ENCODE measurements at places on chromosomes 5 and 9. TPM values are rescaled to one million over a fixed set of nuclear protein-coding genes. Genes with fewer than 3 reads are reported as not detected.
A peak's percentile ranks its signal among the peaks of the same experiment; 100 is the strongest.

DNA sequence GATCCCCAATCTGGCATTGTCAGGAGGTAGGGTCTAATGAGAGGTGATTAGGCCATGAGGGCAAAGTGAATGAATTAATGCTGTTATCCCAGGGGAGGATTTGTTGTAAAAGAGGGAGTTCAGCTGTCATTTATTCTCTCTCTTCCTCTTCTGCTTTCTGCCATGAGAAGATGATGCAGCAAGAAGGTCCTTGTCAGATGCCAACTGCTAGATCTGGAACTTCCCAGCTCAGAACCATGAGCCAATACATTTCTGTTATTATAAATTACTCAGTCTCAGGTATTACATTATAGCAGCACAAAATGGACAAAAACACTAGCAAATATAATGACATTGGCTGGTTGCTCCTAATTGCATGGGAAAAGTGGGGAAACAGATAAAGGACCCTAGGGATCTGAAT is 15.6 kb upstream of the BICD2 start:
- H3K27me3 ChIP-seq: no peaks in the 10 kb centered on the region
- no peak for DNase-seq
- no peaks in the 10 kb centered on the region for H3K36me3 ChIP-seq
- H3K4me1 ChIP-seq: no peaks in the 10 kb centered on the region
- H3K4me3 ChIP-seq: no peak overlapping the region

DNA sequence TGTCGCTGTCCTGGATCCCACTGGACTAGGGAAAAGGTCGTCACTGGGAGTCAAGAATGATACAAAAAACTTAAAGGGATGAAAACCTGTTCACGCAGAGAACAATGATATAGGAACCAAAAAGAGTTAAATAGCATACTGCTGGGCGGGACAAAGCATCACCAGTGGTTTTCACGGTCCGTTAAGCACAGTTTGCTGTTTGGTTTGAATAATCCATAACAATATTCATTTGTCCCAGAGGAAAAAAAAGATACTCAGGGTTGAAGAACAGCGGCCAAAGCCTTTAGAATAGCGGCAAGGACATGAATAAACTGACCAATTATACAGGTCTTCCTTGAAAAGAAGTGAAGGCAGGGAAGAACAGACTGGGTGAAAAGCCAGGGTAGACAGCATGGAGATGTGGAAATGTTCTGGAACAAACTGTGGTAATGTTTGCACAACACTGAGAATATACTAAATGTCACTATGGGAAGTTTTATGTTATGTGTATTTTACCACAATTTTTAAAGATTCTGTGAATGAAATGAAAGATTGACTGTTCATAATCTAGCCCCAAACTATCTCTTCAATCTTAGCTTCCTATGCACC is 60.8 kb downstream of the MTMR12 start:
- no peak overlapping the region for H3K27ac ChIP-seq
- DNase-seq: no peak
- H3K4me1 ChIP-seq: no peaks in the 10 kb centered on the region

DNA sequence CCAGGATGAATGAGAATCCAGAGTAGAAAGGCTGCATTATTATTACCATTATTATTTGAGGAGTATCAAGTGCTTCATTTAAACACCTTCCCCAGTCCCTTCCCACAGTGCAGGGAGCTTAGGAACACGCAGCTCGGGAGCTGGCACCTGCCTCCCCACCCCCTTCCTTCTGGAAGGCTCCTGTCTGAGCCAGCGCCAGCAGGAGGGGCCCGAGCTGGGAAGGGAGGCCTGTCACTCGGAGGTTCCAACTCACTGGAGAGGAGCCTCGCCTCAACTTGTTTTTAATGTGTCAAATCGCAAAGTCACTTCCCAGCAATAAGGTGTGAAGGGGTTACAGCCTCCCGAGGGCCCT is 156.4 kb upstream of the IRX4 start:
- no peak overlapping the region for H3K4me3 ChIP-seq
- no peak for DNase-seq
- H3K4me1 ChIP-seq: no peaks in the 10 kb centered on the region
- H3K27me3 ChIP-seq: no peaks in the 10 kb centered on the region
- no peak overlapping the region for H3K27ac ChIP-seq

DNA sequence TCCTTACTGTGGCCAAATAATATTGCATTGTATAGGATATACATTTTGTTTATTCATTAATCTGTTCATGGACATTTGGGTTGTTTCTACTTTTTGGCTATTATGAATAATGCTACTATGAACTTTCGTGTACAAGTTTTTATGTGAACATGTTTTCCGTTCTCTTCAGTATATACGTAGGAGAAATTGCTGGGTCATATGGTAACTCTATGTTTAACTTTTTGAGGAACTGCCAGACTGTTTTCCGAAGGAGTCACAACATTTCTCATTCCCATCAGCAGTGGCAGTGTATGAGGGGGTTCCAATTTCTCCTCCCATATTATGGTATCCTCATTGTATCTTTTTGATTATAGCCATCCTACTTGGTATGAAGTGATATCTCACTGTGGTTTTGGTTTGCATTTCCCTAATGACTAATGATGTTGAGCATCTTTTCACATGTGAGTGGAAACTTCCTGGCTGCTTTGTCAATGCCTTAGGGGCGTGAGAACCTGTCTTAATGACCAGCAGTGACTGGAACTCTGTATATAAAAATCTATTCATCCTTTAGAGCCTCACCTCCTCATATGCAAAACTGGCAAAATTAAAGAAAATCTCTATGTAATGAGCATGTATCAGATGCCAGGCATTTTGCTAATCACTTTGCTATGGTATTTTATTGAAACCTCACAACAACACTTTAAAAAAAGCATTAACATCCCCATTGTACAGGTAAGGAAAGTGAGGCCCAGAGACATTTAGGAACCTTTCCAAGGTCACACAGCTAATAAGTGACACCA is 47.8 kb upstream of the TGFBR1 start:
- no peaks in the 10 kb centered on the region for H3K27me3 ChIP-seq
- H3K36me3 ChIP-seq: no peaks in the 10 kb centered on the region
- H3K27ac ChIP-seq: no peak overlapping the region
- H3K4me1 ChIP-seq: no peaks in the 10 kb centered on the region
- no peak overlapping the region for H3K4me3 ChIP-seq
- no peak for DNase-seq

DNA sequence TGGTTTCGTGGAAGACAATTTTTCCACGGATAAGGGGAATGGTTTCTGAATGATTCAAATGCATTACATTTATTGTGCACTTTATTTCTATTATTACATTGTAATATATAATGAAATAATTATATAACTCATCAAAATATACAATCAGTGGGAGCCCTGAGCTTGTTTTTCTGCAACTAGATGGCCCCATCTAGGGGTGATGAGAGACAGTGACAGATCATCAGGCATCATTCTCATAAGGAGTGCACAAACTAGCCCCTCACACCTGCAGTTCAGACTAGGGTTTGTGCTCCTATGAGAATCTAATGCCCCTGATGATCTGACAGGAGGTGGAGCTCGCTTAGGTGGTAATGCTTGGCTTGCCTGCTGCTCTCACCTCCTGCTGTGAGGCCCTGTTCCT is 6.4 kb downstream of the ISCA1 start:
- no peaks in the 10 kb centered on the region for H3K4me1 ChIP-seq
- H3K4me3 ChIP-seq: no peak overlapping the region
- H3K27ac ChIP-seq: no peak overlapping the region

- H3K27me3 ChIP-seq: no peaks in the 10 kb centered on the region
- no peaks in the 10 kb centered on the region for H3K4me1 ChIP-seq
- H3K36me3 ChIP-seq: no peaks in the 10 kb centered on the region
- H3K4me3 ChIP-seq: no peak overlapping the region
These were observed 189.2 kb downstream of the PCSK1 start for GRCh38 chr5:96243862-96244261.

GRCh38 chr5:178341091-178341850 is 108.7 kb upstream of the PHYKPL start:
- no peaks in the 10 kb centered on the region for H3K27me3 ChIP-seq
- H3K27ac ChIP-seq: no peak overlapping the region
- no peaks in the 10 kb centered on the region for H3K36me3 ChIP-seq
- no peak overlapping the region for H3K4me3 ChIP-seq
- peak; percentile 58 for DNase-seq

- H3K36me3 ChIP-seq: no peaks in the 10 kb centered on the region
- no peak overlapping the region for H3K4me3 ChIP-seq
- no peak overlapping the region for H3K27ac ChIP-seq
- no peaks in the 10 kb centered on the region for H3K4me1 ChIP-seq
- no peak for DNase-seq
These were observed 75.4 kb upstream of the ARAP3 start for GRCh38 chr5:141757402-141757801.

GRCh38 chr5:31963358-31964006 is 210.6 kb downstream of the GOLPH3 start:
- DNase-seq: no peak
- no peaks in the 10 kb centered on the region for H3K36me3 ChIP-seq
- H3K27ac ChIP-seq: no peak overlapping the region
- no peak overlapping the region for H3K4me3 ChIP-seq
- no peaks in the 10 kb centered on the region for H3K27me3 ChIP-seq

DNA sequence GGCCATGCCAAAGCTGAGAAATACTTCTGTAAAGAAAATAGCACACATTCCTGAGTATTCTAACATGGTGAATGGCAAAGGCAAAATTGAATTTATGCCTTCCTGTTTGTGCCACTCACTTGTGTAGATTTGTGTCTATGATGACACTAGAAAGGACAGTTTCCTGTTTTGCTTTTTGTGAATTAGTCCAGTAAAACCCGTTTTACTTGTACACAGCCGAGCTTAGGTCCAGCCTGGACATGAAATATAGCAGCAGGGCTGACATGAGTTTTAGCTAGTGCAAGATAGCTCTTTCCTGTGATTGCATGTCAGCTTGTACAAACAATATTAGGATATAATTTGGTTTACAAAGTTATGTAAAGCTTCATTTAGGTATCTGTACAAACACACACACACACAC is 1891.7 kb upstream of the WWC1 start:
- no peaks in the 10 kb centered on the region for H3K36me3 ChIP-seq
- no peaks in the 10 kb centered on the region for H3K4me1 ChIP-seq
- DNase-seq: no peak
- H3K4me3 ChIP-seq: no peak overlapping the region
- no peaks in the 10 kb centered on the region for H3K27me3 ChIP-seq

DNA sequence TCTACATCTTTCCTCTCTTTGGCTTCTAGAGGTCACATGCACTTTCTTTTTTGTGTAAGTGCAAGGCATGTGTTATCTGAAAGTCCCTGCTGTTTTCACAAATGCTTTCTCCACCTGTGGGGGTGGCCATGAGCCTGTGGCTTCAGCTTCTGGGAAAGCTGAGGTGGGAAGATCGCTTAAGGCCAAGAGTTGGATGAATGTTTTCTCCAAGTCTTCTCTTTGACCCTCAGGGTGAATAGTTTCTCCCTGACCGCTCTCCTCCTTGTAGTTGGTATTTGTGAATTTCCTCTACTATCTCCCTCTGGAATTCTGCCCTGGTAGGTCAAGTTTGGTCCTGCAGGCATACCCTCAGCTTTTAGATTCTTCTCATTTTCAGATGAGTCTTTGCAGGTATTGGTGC is 74.2 kb downstream of the UGCG start:
- no peaks in the 10 kb centered on the region for H3K27me3 ChIP-seq
- H3K4me3 ChIP-seq: no peak overlapping the region
- no peak for DNase-seq
- no peaks in the 10 kb centered on the region for H3K36me3 ChIP-seq

DNA sequence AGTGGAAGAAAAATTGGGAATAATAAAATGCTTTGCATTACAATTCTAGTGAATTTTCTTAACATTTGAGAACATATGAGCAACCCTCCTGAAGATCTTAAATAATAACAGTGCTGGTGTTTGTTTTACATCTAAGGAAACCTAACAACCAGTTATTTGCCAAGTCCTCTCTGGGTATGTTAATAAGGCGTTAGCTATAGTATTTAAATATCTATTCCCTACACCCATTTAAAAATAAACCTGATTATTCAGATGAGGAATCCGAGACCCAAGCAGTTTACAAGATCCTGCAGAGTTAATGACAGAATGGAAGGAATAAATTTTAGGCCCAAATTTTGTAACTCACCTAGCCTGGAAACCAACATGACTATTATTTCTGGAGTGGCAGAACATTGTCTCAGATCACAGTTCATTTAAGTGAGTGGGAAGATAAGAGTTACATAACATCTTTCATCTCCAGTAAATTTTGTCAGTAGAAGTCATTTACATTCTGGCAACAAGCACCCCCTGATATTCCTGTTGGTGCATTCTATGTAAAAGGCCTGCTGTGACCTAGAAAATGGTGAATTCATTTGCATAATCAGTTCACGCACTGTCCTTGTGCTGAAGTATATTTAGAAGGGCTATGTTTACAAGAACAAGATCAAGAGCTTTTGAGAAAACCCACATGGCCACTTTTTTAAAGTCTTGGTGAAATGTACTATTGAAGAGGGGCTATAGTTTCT is 148.2 kb downstream of the COX7C start:
- no peaks in the 10 kb centered on the region for H3K36me3 ChIP-seq
- no peaks in the 10 kb centered on the region for H3K4me1 ChIP-seq
- DNase-seq: no peak
- no peak overlapping the region for H3K4me3 ChIP-seq

DNA sequence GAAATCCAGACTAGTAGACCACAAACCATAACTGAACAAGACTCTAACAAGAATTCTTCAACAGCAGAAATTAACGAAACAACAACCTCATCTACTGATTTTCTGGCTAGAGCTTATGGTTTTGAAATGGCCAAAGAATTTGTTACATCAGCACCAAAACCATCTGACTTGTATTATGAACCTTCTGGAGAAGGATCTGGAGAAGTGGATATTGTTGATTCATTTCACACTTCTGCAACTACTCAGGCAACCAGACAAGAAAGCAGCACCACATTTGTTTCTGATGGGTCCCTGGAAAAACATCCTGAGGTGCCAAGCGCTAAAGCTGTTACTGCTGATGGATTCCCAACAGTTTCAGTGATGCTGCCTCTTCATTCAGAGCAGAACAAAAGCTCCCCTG is 68.6 kb downstream of the VCAN start:
- peaks cover 14% of the 10 kb centered on the region for H3K36me3 ChIP-seq
- no peak for DNase-seq
- no peak overlapping the region for H3K27ac ChIP-seq
- H3K4me3 ChIP-seq: no peak overlapping the region

DNA sequence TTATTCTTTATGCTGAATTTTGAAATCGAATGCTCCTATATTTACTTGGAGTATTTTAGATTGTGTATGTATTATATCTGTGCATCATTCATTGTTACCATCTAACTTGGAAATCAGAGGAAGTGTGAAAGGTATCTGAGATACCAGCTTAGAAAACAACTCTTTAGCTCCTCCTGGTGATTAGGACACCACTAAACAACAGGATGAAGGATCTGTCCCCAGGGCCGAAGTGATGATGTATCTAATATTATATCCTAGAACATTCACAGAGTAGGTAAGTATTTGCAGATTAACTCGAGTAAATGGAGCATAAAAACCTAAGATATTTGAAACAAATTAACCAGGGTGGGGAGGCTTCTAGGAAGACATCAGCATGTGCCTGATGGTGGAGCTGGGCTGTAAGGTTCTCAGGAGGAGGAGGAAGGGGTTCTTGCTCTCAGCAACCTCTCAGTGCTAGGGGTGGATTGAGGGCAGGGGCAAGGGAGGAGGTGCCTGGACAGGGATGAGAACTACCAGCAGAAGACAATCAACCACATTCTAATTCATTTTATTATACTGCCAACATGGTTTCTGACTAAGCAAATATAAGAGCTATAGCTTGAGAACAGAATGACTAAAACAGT is 2.6 kb upstream of the NFIL3 start:
- H3K27me3 ChIP-seq: no peaks in the 10 kb centered on the region
- DNase-seq: no peak
- no peak overlapping the region for H3K4me3 ChIP-seq
- no peak overlapping the region for H3K27ac ChIP-seq

Gene CCNI2
- polyA plus RNA-seq: not detected

Gene TMEM252
- 0.75 TPM for polyA plus RNA-seq

Gene RRAGA
- 47.6 TPM for polyA plus RNA-seq

Gene WWC1
- polyA plus RNA-seq: 9.1 TPM

Gene ANKRD18B
- not detected for polyA plus RNA-seq

Gene S1PR3
- polyA plus RNA-seq: 31.1 TPM
